ENCODE measurements at places on chromosomes 3 and 15.
A peak's percentile ranks its signal among the peaks of the same experiment; 100 is the strongest.

DNA sequence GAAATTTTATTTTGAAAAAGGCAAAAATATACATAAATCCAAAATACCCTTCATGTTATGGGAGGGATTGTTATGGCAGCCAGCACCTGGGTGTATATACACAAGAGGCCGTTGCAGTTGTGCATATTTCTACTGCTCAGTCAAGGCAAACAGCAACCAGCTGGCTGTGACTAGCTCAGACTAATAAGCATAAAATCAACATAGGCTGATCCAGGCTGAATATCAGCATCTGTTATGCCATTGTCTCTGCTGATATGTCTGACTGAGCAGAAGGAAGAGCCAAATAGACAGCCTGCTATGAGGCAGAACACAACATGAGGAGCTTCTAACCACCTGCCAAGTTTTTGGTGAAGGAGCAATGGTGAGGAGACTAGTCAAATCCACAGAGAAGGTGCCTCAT is 457.5 kb upstream of the ALCAM start:
- DNase-seq = no peak

DNA sequence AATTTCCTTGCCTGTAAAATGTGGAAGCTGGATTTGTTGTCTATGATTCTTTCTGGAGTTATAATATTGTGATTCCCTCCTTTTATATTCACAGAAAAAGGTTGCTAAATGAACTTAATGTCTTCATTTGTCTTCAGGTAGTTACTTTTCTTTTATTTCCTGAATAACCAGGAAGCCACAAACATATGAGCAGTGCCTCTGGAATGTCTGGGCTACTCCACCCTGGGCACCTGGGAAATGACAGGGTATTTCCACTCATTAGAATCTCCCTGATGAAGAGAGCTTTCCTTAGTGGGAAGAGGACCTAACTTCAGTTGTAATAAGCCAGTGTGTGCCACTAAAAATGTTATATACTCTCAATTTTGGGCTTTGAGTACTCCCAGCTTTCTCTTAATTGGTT is 3.8 kb upstream of the SLMAP start:
- DNase-seq = no peak

GRCh38 chr15:91520850-91521249 is 332.7 kb upstream of the SLCO3A1 start:
- no peak for DNase-seq

DNA sequence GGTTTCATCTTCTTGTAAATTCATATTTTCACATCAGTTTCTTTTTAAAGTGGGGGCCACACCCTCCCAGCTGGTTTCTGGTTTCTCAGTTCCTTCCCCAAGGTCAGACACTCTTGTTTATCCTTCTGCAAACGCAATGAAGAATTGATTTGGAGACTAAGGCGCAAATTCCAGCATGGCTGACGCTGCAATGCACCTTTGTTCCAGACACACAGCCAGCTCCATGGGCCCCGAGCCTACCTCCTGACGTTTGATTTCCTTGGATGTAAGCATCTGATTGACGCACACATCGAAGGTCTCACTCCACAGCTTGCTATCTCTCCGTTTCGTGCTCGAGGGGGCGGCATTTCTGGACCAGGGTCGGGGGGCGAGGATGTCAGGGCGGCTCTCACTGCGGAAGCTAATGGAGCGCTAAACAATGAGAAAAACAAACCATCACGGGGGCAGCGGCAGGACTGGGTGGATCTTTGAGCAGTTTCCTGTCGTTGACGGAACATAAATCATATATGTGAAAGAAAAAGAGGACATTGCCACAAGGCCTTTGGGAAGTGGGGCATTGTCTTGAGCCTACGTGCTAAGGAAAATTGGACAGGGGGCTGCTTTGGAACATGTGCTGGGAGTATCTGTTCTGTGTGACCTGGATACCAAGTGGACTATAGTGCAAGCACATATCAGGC is 46.9 kb downstream of the ARHGEF3 start:
- no peak for DNase-seq

GRCh38 chr15:73800662-73801345 is 47.7 kb upstream of the INSYN1 start:
- DNase-seq = no peak

GRCh38 chr15:84949043-84949442 is 32.6 kb upstream of the PDE8A start:
- DNase-seq = no peak

GRCh38 chr3:104323226-104323625 is 1043.5 kb upstream of the ALCAM start:
- no peak for DNase-seq

DNA sequence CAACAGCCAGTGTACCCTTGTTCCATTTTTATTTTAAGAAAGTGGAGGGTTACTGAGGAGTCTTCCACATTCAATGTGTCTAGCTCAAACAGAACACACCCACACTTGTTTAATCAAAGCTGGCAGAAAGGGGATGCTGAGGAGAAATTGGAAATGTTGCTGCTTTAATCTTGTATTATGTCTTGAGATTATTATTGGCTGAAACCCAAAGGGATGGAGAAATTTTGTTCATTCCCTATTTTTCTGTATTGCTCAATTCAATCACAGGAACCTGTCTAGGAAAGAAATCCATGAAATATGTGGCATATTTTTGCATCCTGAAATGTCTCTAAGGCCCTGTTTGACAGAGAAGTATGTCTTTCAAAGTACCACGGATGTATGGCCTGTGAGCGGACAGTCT is 238.0 kb downstream of the MYRIP start:
- DNase-seq = no peak

GRCh38 chr15:44529864-44530604 is 6.9 kb upstream of the EIF3J start:
- DNase-seq = no peak

- no peak for DNase-seq
Observed at GRCh38 chr3:19526071-19526470, 377.8 kb downstream of the KCNH8 start.

GRCh38 chr3:3799173-3800079 is at the start of gene LRRN1:
Gene LRRN1 (plus strand): TSS chr3:3799431. CDS start chr3:3844642, 45,211 bp downstream.
- no peak for DNase-seq

GRCh38 chr3:120909602-120909878 is 1.5 kb downstream of the STXBP5L start:
- no peak for DNase-seq

GRCh38 chr15:57221134-57221533 is 155.2 kb upstream of the CGNL1 start:
- no peak for DNase-seq

GRCh38 chr15:28907338-28907960 is 21.7 kb downstream of the APBA2 start:
- no peak for DNase-seq

DNA sequence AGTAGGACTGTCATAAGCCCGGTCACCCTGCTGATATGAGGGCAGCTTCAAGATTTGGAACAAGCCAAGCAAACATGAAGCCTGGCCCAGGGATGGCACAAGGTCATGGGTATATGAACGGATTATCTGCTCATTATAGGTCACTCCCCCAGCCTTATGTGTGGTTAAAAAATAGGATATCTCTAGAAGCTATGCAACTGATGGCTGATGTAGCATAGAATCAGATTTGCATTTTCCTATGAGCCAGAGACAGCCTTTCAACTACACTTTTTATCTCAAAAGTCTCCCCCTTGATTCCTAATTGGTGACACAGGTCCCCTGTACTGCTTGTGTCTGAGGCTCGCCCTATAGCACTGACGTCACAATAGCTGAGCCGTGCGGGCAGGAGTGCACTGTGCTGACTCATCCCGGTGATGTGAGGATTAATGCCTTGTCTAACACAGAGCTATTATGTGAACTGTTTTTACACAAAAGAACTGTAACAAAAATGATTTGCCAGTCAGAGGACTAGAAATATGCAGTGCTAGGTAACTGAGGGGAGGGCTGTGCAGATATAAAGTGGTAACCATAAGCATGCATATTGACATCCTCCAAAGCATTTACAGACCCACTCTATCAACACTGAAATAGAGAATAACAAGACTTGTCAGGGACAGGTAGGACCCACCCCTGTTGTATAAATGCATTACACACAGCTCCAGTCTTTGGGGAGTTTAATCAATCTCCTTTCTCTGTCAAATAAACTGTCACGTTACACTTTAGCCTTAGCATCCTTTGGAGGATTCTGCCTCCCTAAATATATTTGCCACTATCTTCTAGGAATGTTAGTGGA is 204.9 kb downstream of the TIGIT start:
- no peak for DNase-seq

DNA sequence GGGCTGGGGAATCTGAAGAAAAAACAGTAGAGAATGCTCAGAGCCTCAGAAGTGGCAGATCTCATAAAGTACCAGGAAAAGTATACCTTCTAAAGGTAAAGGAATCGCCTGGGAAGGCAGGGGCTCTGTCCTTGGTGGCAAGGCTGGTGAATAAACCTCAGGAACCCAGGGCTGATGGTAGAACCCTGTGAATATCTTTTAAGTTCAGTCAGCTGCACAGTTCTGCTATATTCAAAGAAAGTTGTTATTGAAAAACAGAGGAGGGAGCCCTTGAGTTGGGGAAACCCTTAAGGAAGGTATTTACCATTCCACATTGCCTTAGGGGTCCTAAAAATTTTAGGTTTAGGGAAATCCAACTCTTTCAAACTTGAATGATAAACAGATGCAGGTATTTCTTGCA is 31.2 kb downstream of the ZPLD1 start:
- no peak for DNase-seq

GRCh38 chr15:39581242-39581792 is 438 bp downstream of the THBS1 start:
- DNase-seq = no peak

DNA sequence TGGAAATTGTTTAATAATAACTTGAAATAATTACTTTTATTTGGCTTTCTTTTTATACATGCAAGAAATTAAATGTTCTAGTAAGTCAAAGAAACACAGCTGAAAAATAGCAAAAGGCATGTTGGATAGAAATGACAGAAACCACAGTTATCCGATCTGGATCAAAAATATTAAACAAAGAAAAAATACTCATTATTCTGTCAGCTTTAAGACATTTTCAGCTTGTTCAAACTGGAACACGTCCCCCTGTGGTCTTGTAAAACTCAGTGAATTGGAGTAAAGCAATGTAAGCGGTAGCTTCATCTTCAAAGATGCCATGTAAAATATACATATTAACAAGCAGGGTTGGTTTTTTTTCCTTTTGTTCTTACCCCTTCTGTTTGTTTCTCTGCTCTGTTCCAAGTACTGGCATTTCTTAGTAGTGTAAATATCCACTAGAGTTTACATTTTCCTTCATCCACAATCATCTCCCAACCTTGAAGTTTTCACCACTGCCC is 223.4 kb downstream of the IGSF11 start:
- DNase-seq = no peak

- no peak for DNase-seq
Observed at GRCh38 chr3:39718674-39719595, 90.5 kb upstream of the MYRIP start.

DNA sequence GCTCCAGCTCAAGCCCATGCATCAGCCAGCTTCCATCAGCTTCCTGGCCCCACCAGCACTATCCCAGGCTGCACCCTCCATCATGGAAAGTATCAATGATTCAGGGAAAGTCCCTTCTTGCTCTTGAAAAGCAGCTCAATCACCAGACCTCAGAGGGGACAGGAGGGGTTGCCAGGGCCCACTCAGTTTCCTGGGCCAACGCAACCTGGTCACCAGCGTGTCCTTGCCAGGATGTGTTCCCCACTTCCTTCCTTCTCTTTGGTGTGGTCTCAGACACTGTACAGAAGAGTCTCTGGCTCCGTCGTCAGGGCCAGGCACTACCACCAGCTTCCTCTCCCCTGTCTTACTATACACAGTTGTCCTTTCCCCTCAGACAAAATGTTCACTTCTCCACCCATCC is 3.0 kb downstream of the HDC start:
- peak; percentile 34 for DNase-seq

GRCh38 chr3:141087076-141087777 is 36.1 kb downstream of the SPSB4 start:
- DNase-seq = no peak

GRCh38 chr3:142000325-142000870 is 124.0 kb downstream of the ATP1B3 start:
- no peak for DNase-seq

- no peak for DNase-seq
Observed at GRCh38 chr3:65672061-65672460, 366.7 kb downstream of the MAGI1 start.

- no peak for DNase-seq
Observed at GRCh38 chr3:150265305-150265704, 142.8 kb upstream of the TSC22D2 start.

- DNase-seq = no peak
Observed at GRCh38 chr15:28880680-28881079, 5.1 kb upstream of the APBA2 start.

- no peak for DNase-seq
Observed at GRCh38 chr3:147428754-147429153, 19.6 kb downstream of the ZIC1 start.

- DNase-seq = no peak
Observed at GRCh38 chr15:26098801-26099200, 235.7 kb upstream of the ATP10A start.

GRCh38 chr3:136297826-136298225 is 47.7 kb downstream of the PCCB start:
- DNase-seq = no peak

GRCh38 chr15:87916208-87916607 is 340.3 kb downstream of the NTRK3 start:
- DNase-seq = no peak

DNA sequence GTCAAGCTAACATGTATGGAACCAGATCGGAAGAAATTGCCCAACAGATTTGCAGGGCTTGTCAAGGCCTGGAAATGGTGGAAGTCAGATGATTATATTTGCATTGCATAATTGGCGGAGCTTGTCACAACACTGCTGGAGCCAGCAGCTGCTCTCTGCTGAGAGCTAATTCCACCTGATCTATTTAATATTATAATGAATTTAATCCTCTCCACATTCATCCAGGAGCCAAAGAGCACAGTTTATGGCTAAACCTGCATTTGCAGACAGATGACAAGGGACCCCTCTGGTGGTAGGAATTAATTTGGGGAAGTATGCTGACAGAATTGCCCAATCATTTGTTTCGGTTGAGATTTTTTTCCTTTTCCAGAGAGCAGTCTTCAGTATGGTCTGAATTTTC is 730.2 kb downstream of the TUSC7 start:
- DNase-seq = no peak

DNA sequence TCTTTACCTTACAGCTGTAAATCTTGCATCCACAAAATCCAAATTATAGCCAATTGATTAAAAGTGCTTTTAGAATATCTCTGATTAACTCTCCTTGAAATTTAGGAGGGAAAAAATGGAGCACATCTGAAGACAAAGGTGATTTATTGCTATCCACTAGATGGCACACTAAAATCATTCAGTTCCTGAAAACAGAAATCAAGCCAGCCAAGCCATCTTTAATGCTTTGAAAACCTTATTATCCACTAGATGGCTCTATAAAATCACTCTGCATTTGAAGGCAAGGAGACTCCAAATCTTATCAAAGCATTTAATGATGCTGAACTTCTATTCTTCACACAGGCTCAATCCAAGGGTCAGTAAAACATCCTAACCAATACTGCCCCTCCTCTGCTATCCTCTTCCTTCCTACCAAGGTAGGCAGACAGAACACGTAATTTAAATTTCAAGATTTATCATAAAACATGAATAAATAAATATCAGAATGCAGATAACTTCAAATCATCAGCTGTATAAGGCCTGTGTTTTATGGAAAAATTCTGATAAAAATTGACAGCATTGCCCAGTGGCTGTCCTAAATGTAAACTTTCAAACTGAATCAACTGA is 48.4 kb downstream of the GOLIM4 start:
- DNase-seq = peak; percentile 76

Measured in GF-D8 (cell line).